ENCODE measurements at places on chromosomes 1 and 21. TPM values are rescaled to one million over a fixed set of nuclear protein-coding genes. Genes with fewer than 3 reads are reported as not detected.

SPRR2E gene
- not detected for total RNA-seq

HSD3B2 gene
- total RNA-seq = not detected

PPFIA4 gene
- 20.8 TPM for total RNA-seq

GRCh38 chr1:42333662-42334239 is 1.3 kb downstream of the FOXJ3 start:
- no peak for DNase-seq

DNA sequence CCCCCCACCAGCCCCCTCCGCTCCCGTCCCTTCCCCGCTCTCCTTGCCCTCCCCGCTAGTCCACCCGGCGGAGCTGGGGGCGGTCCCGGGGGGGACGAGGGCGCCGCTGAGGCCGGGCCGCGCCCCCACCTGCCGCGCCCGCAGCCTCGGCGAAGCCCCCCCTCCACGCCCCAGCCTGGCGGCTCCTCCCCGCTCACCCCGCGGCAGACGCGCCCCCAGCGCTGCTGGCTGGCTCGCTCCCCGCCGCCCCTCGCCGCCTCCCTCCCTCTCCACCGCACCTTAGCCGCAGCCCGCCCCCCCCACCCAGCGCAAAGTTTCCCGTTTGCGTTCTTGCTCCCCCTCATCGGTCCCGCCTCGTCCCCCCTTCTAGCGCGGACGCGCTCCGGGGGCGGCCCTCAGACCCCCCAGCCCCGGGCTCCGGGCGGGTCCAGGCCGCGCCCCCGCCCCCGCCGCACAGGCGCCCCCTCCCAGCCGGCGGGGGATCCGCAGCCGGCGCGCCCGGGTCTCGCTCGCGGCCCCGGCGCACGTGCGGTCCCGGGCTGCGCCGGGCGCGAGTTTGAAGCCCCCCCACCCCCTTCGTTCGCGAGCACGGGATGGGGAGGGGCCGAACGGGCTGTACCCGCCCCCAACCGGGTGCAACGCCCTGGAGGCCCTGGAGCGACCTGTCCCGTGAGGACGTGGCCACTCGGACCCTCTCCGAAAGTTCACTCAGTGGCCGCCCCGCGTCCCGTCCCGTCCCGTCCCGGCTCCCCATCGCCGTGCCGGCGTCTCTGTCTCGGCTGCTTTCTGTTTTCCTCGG is 623 bp downstream of the PTPRF start:
- peak; percentile 29 for DNase-seq

GRCh38 chr1:67785847-67786753 is 47.2 kb downstream of the GNG12 start:
- no peak for DNase-seq
